ENCODE measurements at places on chromosomes 12 and 14.

DNA sequence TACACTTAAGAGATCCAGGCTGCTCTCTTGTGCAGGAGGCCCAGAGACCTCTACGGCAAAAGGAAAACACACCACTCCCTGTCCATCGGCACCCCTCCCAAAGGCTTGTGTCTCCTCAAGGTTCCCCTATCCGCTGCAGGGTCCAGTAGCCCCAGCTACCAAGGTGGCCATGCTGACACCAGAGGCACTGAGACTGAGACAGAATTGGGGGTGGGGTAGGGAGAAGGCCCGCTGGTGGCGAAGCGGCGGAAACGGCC, 590 bp downstream of the DDIT3 start:
- DNase-seq: peak; percentile 48

DNA sequence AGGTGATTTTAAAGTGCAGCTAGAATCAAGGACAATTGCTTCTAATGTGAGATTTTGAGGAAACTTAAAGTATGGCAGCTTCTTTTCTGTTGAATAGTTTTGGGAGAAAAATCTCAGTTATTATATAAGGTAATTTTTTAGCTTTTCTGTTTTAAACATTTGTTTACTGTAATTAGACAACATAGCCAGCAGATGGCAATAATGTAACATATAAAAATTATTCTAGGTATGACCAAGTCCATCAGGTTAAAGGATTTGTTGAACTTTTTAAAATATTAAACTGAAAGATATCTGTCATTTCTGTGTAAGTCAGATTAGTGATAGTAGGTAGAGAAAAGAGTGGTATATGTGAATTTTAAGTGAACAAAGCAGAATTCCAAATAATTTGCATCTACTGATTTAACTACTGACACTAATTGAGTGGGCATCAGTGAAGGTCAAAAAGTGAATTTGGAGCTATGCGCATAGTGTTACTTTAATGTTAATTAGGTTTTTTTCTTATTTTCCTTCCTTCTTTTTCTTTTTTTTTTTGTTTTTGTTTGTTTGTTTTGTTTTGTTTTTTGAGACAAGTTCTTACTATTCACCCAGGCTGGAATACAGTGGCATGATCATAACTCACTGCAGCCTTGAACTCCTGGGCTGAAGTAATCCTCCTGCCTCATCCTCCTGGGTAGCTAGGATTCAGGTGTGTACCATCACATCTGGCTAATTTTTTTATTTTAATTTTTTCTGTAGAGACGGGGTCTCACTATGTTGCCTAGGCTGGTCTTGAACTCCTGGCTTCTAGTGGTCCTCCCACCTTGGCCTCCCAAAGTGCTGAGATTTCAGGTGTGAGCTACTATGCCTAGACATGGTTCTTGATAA, 18.6 kb downstream of the PRORP start:
- DNase-seq: no peak

DNA sequence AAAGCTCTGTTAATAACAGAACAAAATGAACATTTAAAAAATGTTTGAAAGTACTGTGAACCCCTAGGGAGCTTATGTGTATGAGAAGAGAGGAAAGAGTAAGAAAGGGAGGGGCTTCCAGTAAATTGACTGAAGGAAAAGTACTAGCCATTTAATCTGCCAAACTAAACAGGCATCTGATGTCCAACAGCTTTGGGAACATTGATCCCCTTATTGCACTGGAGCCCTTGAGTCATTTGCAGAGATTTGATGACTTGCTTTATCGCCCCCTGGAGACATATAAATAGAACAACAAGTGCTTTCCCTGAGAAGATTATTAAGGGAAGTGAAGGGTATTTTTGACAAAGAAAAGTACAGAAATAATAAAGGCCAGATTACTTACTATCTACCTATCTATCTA, 319.3 kb upstream of the NOVA1 start:
- DNase-seq: no peak

DNA sequence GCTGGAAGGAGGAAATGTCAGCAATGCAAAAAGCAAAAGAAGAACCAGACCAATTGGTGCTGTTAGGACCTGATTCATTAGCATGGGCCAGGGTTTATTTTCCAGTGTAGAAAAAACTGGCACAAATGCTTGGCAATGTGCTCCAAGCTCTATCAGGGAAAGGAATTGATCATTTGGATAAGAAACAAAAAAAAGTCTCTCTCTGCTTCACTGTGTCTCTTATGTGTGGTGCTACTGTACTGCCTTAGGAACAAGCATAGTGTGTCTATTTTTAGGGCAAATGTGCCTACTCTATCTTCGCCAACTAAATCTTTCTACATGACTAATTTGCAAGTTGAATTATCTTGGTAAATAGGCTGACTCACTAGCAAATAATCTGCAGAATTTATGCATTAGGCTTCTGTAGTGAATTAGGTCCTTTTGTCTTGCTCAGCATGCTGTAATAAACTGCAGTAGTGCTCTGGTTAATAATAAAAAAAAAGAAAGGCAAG, 236.7 kb downstream of the MDGA2 start:
- DNase-seq: no peak

- no peak for DNase-seq
These were observed 9.1 kb downstream of the TFCP2 start for GRCh38 chr12:51163795-51164194.

- DNase-seq: no peak
These were observed 80.9 kb downstream of the CRADD start for GRCh38 chr12:93757792-93758694.

DNA sequence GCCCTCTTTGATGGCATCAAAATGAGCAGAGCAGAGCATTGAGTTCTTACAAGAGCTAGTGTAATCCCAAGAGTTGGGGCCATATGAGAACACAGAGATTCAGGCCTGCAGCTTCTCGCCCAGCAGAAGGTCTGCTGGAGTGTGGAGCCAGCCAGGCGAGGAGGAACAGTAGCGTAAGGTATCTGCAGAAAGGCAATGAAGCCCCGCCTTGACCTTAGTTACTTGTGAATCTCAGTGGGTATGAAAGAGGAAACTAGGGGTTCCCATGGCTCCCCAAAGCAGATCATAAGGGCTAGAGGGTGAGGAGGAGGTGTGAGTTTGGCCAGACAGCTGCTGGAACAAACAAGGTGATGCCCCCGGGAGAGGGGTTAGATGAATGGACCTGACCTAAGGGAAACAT, 49.4 kb downstream of the SLC8A3 start:
- no peak for DNase-seq

DNA sequence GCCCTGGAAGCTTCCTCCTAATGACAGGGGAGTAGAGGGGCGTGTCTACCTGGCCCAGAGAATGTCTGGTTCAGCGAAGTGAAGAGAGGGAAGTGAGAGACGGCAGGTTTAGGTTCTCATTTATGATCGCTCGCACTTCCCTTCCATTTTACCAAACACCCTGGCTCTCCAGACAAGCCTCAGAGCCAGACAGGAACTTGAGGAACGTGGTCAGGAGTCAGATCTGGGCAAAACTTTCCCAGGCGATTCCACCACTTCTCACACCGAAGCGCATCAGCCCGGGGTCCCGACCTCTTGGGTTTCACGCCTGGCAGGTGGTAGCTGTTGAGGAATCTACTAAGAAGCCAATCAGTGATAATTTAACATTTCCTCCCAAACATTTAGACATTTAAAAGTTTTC, 21.3 kb downstream of the ACTN1 start:
- DNase-seq: no peak

DNA sequence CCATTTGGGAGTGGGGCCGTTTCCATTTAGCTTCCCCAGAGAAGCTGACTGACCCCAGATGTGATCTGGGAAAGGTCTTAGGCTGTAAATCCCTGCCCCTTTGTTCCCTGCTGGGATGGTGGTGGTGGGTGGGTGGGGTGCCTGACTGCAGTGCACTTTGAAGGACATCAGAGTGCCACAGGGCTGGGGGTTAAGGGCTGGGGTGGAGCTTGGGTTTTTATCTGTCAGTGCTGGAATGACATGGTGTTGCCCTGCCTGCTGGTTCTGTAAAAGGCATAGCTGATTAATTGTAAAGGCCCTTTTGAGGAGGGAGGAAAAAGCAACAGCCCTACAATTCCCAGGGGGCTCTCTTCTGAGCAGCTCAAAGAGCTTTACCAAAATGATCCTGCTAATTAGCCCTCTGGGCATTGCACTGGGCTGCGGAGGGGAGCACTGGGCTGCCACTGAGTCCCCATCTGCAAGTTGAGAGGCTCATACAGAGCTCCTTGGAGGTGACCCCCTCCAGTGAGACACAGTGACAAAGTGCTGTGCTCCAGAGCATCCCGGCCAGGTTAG, 21.1 kb downstream of the PLEKHG3 start:
- DNase-seq: no peak

DNA sequence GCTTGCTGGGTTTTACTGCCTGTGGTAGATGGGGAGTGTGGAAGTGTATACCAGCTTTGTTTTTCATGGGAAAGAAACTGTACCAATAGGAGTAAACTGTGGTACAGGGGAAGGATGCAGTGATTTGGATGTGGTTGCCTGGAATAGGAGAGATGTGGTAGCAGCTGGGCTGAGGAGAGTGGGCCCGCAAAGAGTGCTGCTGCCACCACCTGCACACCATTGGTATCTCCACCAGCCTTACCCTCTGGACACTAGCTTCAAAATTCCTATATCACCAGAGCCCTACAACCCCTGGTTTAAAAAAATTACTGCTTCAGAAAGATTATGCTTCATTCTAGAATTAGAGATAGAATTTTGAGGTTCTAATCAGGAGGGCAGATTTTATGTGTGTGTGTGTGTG, 53.6 kb downstream of the AKAP6 start:
- DNase-seq: peak; percentile 6

GRCh38 chr12:98420461-98420860, 94.9 kb upstream of the TMPO start:
- DNase-seq: no peak

- no peak for DNase-seq
These were observed 472.9 kb downstream of the NOVA1 start for GRCh38 chr14:26124896-26125438.

GRCh38 chr12:716506-716905, 35.9 kb upstream of the WNK1 start:
- peak; percentile 83 for DNase-seq

- DNase-seq: no peak
These were observed 29.6 kb upstream of the HELB start for GRCh38 chr12:66272650-66273049.
